ENCODE measurements at places on chromosomes 4 and X. TPM values are rescaled to one million over a fixed set of nuclear protein-coding genes. Genes with fewer than 3 reads are reported as not detected.

Gene SPANXA2
- total RNA-seq, result not detected

Gene PTCHD1
- not detected for total RNA-seq

Gene CFAP47
- total RNA-seq, result not detected

Gene OFD1
- 10.4 TPM for total RNA-seq

Gene SRPK3
- under 0.01 TPM for total RNA-seq

Gene TRIM60
- total RNA-seq, result not detected

Gene GRXCR1
- not detected for total RNA-seq

Gene TMPRSS11D
- not detected for total RNA-seq

All from smooth muscle cell of the umbilical artery (primary cell).